Activated CD4-positive, alpha-beta T cell treated with anti-CD3 and anti-CD28 coated beads, Interleukin-2, amount 50 U/mL, for 24 hours (primary cell): ENCODE measurements at places on chromosomes 16 and 17.

DNA sequence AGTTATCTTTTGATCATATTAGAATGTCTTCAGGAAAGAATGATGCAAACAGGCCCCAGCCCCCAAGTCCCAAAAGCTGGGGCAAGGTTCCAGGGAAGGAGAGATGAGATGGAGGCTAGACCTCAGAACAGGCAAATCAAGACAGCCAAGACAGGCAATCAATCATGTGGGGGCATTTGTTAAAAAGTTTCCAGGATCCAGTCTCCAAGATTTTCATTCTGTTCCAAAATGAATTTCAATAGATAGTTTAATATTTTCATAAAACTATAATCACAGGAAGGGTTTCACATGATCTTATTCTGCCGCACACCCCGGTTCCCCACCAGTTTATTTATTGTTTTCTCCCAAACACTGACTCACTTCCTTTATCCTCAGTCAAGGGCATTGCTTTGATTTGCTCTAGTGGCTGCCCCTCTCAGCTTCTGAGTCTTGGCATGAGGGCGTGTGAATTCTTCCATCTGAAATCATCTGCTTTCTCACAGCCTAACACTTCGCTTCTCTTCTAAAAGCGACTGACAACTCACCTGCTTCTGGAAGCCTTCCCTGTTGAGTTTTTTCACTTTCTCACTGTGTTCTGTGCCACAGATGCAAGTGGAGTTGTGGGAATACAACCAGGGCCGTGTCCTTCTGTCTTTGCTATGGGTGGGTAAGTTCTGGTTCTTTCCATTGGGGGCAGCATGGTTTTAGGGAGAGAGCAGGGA lies 12.2 kb upstream of the TERF2 start:
- no peak for DNase-seq

- no peak for DNase-seq
Measured at GRCh38 chr17:74855323-74855722, 4.4 kb downstream of the GRIN2C start.

- no peak for DNase-seq
Measured at GRCh38 chr17:15409721-15410250, 57.6 kb downstream of the CDRT4 start.

- DNase-seq: no peak
Measured at GRCh38 chr16:63980763-63981162, 1141.1 kb downstream of the CDH11 start.

GRCh38 chr17:76888661-76889060 lies 20.5 kb downstream of the MGAT5B start:
- no peak for DNase-seq

DNA sequence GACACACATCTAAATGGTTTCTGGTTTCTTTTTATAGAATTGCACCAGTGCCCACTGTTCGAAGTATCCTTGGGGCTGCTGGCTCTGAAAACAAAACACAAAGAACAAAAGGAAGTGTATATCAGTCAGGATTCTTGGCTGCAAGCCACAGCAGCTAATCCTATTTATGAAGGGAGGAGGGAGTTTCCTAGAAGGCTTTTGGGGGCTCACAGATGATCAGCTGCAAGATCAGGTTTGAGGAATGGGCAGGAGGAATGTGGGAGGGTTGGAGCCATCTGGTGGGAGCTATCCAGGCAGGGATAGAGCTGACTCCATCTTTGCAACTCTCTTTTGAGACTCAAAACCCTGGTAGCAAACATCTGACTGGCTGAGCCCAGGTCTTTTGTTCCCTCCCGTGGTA lies 118.3 kb upstream of the EEF2KMT start:
- no peak for DNase-seq

DNA sequence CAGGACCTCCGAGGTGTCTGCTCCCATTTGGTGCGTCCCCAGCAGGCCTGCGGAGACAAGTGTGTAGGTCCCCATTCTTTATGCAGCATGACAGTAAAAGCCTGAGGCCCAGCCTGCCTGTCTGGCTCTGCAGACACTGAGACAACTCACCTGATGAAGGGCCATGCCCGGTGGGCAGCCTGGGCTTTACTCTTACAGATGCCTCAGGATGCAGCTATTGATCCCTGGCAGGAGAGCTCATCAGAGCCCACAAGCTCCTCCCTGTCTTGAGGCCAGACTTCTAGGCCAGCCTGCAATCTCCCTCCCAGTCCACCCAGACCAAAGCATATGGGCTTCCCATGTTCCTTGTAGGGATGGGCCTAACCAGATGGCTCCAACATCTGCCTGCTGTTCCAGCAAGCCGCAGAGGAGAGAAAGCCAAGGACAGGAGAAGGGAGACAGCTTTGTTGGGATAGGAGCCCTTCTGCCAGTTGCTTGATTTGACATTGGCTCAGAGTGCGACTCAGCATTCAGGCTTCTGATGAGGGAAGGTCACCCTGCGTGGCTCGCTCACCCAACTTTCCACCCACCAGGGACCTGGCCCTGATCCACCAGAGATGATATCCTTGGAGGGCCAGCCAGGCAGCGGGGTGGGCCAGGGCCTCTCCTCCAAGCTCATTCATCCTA lies 87.5 kb downstream of the SOCS1 start:
- no peak for DNase-seq

DNA sequence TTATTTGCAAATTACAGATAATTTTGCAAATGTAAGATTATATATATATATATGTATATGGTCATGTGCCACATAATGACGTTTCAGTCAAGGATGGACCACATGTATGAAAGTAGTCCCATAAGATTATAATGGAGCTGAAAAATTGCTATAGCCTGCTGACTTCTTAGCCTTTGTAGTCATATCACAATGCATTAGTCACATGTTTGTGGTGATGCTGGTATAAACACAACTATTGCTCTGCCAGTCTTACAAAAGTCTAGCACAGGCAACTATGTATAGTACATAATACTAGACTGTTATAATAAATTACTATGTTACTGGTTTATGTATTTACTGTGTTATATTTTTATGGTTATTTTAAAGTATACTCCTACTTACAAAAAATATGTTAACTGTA lies 444.3 kb downstream of the KCNJ2 start:
- DNase-seq: no peak

DNA sequence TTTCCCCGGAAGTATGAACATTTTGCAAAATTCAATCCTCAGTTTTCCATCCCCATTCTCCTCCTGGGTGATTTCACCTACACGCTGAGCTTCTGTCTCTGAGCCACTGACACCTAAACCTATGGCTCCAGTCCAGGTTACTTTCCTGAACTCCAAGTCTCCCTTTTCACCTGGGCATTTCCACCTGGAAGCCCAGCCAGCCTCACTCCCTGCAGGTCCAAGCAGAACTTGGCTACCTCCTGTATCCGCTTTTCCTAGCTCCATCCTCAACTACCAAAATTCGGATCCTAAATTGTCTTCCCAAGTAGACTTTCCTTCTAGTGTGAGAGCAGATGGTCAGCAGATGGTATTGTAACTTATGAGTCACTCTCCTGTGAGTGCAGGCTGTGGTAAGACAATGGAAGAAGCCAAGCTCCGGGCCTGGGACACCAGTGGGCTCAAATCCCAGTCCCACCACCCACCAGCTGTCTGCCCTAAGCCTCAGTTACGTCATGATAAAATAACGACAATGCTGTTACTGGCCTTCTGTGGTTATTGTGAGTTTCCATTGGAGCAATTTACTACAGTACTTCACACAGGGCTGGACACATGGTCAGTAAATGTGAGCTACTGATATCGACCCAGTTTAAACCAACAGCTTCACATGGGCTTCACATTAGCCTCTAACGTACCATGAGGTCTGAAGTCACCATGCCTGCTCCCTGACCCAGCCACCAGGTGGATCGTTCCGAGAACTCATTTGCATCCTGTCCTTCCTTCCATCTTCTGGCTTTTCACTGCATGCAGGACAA lies 33.3 kb downstream of the PECAM1 start:
- no peak for DNase-seq

DNA sequence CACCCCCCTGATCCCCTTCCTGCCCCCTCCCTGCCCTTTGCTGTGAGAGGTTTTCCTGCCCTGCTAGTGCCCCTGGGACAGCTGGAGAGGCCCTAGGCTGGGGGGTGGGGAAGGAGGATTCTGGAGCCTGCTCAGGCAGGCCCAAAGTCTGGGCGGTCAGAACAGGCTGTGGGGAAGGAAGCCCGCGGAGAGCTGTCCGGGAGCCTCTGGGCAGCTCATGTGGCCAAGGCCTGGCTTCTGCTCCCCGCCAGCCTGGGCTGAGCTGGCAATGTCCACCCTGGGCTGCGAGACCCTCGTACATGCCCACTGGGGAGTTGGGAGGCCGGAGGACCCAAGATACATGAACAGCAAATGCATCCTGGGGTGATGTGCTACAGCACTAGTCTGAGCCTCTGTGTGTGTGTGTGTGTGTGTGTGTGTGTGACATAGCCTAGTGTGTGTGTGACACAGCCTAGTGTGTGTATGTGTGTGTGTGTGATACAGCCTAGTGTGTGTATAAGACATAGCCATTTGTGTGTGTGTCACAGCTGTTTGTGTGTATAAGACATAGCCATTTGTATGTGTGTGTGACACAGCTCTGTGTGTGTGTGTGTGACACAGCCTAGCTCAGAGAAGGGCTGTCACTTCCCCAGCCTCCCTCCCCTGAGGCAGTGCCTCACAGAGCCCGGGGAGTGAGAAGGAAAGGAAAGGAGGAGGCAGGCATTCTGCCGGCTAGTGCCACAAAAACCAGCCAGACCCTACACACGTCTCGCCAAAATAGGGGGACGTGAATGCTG lies 201.4 kb upstream of the CIBAR2 start:
- DNase-seq: no peak

DNA sequence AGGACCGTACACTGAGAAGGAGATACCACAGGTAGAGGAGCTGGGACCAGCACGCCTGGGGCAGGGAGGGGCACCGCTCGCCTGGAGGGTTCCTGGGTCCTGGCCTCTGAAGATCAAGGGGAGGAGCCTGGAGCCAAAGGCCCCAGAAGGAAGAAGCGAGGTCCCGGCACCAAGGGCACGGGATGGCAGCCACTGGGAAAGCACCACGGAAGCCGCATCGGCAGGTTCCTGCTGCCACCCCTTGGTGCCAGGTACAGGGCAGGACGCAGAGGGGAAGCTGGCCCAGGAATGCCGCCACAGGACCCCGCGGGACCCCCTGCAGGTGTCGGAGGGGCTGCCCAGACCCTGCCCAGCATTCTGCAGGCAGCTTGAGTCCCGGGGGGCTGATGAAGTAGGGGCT lies 42.5 kb upstream of the CBFA2T3 start:
- no peak for DNase-seq

DNA sequence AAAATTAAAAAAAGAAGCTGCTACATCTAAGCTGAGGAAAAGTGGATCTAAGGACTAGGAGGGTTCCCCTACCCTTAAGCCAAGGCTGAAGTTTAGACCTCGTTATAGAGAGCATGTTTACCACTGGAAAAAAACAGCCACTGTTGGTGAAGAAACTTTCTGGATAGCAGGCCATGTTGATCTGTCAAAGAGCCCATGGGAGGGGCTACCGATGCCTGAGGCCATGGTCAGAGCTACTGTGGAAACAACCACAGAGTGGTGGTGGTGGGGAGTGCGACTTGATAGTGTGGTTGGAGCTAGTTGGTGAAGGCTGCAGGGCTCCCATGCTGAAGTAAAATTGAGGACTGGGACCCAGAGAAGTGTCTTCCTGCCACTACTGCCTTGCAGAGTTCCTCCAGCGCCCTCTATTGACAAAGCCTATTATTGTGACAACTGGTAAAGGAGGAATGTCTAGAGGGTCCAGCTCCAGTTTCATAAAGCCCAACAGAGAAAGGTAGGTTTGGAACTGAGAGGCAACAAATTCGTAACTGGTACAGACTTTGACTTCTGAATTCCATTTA lies 12.7 kb upstream of the FAM20A start:
- DNase-seq: no peak

DNA sequence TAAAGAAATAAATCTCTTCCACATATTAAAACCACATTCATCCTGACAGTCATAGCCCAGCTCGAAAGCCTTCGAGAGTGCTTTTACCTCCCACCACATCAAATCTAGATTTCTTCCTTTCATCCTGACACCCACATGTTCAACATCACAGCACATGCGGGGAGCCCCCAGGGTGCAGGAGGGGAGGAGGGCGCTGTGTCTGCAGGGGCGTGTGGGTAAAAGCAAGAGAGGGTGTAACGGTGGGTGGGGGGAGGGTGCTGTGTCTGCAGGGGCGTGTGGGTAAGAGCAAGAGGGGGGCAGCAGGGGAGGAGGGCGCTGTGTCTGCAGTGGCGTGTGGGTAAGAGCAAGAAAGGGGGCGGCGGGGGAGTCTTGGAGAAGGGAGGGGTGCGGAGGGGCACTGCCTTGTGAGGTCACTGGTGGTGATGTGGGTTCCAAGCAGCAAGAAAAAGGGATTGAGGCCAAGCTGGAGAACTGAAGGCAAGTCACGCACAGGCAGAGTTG lies 34.7 kb downstream of the ADCY9 start:
- DNase-seq: no peak

DNA sequence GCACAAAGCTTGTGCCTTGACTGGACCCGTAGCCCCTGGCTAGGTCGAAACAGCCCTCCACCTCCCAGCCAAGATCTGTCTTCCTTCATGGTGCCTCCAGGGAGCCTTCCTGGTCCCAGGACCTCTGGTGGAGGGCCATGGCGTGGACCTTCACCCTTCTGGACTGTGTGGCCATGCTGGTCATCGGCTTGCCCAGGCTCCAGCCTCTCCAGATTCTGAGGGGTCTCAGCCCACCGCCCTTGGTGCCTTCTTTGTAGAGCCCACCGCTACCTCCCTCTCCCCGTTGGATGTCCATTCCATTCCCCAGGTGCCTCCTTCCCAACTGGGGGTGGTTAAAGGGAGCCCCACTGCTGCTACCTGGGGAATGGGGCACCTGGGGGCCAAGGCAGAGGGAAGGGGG lies 3.5 kb downstream of the CTRL start:
- DNase-seq: no peak

- no peak for DNase-seq
Measured at GRCh38 chr17:62156949-62157348, 91.9 kb upstream of the MED13 start.
